Retina (tissue), 1 donor: ENCODE measurements at places on chromosomes 4 and X.

DNA sequence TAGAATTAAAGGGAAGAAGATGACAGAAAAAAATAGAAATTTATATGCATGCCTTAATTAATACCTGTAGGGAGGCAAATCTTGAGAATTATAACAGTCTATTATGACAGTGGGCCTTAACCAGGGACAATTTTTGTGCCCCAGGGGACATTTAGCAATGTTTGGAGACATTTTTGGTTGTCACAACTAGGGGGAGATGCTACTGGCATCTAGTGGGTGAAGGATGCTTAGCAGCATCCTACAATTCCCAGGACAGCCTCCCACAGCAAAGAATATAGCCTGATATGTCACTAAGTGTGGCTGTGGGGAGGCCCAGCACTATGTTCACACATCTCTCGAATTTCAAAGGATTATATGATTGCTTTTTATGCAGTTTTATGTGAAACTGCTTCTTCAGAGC is 10.5 kb downstream of the GPR82 start:
- no peak for DNase-seq

DNA sequence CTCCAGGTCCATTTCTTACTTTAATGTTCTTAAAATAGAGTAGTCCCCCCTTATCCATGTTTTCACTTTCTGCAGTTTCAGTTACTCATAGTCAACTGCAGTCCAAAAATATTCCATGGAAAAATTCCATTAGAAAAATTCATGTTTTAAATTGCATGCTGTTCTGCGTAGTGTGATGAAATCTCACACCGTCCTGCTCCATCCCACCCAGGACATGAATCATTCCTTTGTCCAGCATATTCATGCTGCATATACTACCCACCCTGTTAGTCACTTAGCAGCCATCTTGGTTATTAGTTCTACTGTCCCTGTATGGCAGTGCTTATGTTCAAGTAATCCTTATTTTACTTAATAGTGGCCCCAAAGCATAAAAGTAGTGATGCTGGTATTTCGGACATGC is 5.4 kb upstream of the PDLIM5 start:
- DNase-seq, result no peak

GRCh38 chrX:150504397-150505182 is 63.8 kb upstream of the MTM1 start:
- DNase-seq, result peak; percentile 15

DNA sequence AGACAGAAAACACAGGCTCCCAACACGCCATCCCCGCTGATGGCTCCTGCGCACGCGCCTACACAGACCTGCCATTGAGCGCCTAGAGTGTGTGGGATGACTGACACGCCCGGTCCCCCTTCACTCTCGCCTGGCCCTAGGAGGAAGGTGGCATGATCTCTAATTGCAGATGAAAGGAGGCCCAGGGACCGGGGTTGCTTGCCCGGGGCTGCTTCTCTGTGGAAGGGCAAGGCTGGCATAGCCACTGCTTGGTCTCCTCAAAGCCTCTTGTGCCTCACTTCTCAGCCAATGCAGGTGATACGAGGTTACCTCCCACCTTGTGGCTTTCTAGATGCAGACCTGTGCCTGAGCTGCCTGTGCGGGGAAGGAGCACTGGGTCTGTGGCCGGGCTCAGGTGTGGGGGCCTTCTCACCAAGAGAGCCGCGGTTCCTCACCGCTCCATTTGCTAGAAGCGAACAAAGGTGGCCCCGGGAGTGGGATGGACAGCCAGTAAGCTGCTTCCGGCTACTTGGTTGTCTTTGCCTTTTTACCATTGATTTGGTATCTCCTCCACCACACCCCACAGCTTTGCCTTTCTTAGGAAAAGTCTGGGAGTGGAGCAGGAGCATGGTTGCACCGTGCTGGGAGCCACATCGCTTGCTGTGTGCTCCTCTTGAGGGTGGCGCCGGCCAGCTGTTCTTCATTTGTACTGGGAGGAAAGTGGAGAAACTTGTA is 47.0 kb downstream of the TBC1D14 start:
- no peak for DNase-seq

DNA sequence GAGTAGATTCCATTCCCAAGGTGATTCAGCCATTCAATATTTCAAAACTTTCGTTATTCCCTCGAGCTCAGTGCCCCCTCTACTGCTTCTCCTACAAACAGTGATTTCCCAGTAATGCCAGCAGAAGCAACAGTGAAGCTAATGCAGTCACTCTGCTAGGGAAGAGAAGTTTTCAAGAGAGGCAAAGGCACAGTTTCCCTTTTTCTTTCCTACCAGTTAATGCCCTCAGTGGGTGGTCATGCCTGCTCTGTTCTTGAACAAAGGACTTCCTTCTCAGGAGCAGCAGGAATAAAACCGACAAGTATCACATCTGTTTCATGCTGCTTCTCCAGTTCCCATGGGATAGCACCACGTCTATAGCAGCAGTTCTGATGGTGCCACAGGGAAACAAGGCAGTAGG is 317.2 kb downstream of the TENM3 start:
- peak; percentile 75 for DNase-seq

DNA sequence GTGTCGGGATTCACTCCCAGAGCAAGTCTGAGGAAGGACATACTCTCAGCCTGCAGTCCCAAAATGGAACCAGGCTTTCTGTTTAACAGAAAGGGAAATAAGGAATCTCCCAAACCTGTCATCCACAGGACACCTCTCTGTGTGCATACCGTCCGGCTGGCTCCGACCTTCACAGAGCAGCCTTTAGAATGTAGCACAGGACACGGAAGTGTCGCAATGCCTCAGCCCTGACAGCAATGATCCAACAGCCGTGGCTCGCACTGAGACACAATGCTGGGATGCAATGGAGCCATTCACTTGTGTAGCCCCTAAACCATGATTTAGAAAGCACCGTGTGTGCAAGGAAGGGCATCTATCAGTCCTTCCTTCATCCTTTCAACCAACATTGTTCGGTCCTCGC is 15.5 kb upstream of the HELT start:
- DNase-seq, result no peak

- DNase-seq, result no peak
Observed at GRCh38 chr4:16760617-16761363, 137.7 kb downstream of the LDB2 start.

DNA sequence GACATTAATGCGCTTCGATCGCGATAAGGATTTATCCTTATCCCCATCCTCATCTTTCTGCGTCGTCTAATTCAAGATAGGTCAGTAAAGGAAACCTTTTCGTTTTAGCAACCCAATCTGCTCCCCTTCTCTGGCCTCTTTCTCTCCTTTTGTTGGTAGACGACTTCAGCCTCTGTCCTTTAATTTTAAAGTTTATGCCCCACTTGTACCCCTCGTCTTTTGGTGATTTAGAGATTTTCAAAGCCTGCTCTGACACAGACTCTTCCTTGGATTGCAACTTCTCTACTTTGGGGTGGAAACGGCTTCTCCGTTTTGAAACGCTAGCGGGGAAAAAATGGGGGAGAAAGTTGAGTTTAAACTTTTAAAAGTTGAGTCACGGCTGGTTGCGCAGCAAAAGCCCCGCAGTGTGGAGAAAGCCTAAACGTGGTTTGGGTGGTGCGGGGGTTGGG is 528 bp upstream of the FGF2 start:
- peak; percentile 58 for DNase-seq

DNA sequence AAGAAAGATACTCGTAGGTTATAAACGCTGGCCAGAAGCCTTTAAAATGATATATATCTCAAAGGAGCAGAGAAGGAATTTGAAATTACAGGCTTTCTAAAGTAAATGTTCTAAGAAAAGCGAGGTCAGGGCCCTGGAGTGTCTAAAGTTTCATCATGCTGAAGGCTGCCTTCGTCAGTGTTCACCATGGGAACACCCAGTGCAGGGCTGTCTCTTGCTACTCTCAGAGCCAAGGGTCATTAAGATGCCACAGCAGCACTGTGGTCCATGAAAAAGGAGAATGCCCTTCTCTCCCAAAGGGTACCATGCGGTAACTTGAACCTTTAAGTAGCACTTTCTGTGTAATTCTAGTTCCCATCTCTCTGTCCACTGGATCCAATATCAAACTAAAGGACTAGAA is 174.5 kb upstream of the NWD2 start:
- DNase-seq, result no peak

GRCh38 chr4:25925486-25926201 is 11.6 kb downstream of the SMIM20 start:
- peak; percentile 61 for DNase-seq

- no peak for DNase-seq
Observed at GRCh38 chr4:52102587-52102986, 51.5 kb downstream of the SPATA18 start.

- no peak for DNase-seq
Observed at GRCh38 chr4:184420402-184420801, 53.9 kb downstream of the IRF2 start.
